ENCODE measurements at places on chromosomes 11 and 22. TPM values are rescaled to one million over a fixed set of nuclear protein-coding genes. Genes with fewer than 3 reads are reported as not detected.

EHF gene
- not detected for total RNA-seq

DKK3 gene
- total RNA-seq: 181 TPM

METTL15 gene
- total RNA-seq: 15.0 TPM

MAPK8IP2 gene
- 2.2 TPM for total RNA-seq

TPBGL gene
- 0.33 TPM for total RNA-seq

SCGB1C1 gene
- not detected for total RNA-seq

YIF1A gene
- 64.7 TPM for total RNA-seq

DNA sequence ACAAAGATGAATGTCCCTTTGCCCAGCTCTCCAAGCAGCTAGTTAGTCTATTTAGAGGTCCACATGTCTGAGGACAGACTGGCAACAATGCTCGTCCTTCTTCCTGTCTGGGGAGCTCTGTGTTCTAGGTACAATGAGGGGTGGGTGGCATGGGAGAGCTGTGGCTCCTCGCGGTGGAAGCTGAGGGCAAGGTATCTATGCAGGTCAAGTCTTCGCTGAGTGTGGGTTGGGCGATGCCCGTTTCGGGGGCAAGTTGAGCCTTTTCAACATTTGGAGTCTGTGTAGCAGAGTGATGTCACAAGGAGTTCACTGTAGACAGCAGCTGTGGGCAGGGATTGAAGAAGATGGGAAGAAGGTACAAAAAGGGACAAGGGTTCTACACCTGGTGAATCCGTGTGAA, 163.2 kb downstream of the FEZ1 start:
- H3K4me3 ChIP-seq: no peak overlapping the region
- no peaks in the 10 kb centered on the region for H3K36me3 ChIP-seq
- H3K27ac ChIP-seq: no peak overlapping the region
- peaks cover 3% of the 10 kb centered on the region for H3K4me1 ChIP-seq

DNA sequence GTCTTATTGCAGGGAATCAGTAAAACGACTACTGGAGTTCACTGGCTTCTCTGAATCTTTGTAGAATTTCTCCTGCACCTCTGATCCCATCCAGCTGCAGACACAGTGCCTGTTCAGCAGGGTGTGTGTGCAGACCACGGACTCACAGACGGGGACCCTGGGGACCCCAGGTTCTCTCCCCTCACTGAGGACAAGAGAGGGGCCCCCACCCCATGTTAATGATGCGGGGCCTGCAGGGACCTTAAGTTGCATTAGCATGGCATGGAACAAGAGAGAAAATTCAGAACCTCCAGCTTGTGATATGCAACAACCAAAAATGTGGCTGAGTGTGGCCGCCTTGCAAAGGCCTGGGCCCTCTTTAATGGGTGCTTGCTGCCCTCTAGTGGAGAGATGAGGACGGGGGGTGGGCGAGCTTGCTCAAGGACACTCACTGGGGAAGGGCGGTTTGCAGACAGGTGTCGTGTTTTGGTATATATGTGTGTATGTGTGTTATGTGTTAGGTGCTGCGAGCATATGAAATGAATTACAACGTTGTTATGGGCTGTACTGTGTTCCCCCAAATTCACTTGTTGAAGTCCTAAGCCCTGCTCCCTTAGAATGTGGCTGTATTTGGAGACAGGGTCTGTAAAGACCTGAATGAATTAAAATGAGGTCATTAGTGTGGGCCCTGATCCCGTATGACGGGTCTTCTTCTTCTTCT, 84.4 kb upstream of the SEPTIN5 start:
- no peaks in the 10 kb centered on the region for H3K36me3 ChIP-seq
- H3K4me3 ChIP-seq: no peak overlapping the region
- H3K4me1 ChIP-seq: no peaks in the 10 kb centered on the region
- no peaks in the 10 kb centered on the region for H3K27me3 ChIP-seq

DNA sequence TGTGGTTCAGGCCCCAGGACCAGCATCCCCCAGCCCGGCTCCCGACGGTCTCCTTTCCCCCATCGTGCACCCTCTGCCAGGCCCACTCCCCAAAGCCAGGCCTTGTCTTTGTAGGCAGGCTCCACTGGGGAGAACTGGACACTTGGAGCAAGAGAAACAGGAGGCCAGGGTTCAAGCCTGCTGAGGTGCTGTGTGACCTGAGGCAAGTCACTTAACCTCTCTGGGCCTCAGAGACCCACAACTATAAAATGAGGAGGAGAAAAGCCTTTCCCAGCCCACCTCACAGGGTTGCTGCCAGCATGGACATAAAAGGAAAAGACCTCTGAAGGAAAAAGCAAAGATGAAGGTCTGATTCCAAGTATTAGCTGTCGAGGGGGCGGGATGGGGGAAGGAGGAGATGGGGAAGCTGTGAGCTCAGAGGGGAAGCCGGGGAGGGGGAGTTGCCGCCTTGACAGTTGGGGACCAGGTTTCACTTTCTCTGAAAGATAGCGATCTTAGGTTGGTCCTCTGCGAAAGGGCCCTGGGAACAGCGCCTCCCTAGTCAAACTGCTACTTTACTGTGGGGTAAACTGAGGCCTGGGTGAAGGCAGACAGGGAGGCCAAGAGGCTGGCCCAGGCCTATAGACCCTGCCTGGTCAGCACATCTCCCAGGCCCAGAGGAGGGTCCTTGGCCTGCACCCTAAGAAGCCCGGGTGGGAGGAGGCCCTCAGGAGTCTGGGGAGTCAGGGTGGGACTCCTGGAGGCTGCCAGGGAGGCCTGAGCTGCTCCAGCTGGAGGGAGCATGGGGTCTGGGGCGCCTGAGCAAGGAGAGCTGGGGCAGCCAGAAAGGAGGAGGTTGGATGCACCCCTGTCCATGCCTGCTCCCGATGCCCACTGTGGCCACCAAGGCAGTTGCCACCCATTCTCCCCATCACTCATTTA, 991 bp upstream of the OSM start:
- no peaks in the 10 kb centered on the region for H3K27me3 ChIP-seq
- H3K4me1 ChIP-seq: no peaks in the 10 kb centered on the region
- H3K36me3 ChIP-seq: no peaks in the 10 kb centered on the region
- H3K4me3 ChIP-seq: no peak overlapping the region

DNA sequence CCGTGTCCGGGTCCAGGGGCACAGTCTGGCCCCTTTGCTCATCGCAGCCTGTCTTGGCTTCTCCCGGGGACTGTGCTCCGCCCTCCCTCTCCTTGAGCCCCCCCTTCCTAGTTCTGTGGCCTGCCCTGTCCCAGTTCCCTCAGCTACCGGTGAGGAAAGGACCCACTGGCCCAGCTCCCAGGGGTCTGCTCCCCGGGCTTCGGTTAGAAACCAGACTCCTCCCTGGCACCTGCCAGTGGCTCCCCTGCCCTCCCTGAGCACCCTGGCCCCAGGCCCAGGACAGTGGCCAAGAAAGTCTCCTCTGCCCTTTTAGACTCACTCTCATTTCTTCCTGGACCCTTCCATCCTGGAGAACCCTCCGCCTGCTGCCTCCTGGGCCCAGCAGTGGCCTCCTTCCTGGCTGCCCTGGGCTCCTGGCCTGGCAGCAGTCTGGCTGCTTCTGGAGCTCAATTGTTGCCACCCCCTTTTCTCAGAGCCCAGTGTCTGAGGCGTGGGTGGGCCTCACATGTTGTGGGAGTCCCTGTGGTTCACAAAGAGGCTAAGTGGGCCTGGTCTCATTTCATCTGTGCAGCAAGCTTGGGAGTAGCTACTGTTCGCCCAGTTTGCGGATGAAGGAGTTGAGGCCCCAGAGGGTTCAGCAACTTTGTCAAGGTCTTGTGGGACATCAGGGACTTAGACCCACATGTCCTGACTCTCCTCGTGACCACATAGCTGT, 12.6 kb downstream of the PRDM11 start:
- peaks cover 69% of the 10 kb centered on the region for H3K4me1 ChIP-seq
- no peak overlapping the region for H3K4me3 ChIP-seq
- H3K27ac ChIP-seq: peak overlapping the region; percentile 82
- DNase-seq: peak; percentile 69
- no peaks in the 10 kb centered on the region for H3K36me3 ChIP-seq

DNA sequence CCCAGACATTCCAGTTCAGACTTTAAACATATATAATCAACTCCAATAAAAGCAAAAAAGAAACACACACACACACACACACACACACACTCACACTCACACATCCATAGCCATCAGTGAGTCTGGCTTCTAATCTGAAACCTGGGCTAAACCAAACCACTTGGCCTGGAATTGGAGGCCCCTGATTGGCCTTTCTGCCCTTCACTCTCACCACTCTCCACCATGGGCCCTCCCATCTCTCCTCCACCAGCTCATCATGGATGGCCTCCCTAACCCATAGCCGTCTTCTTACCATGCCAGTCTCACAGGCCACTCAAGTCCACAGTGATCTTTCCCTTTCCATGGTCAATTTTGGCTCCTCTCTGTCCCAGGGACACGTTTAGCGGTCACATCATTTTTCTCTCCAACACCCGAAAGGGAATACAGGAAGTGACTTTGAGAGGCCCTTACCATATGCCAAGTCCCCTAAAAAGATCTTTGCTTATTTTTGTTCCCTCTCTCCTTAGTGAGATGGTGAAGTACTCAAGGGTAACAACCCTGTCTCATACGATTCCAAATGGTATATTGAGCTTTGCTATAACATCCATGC, 66.6 kb downstream of the ENDOD1 start:
- H3K36me3 ChIP-seq: no peaks in the 10 kb centered on the region
- H3K4me3 ChIP-seq: no peak overlapping the region
- no peaks in the 10 kb centered on the region for H3K27me3 ChIP-seq
- DNase-seq: no peak
- H3K4me1 ChIP-seq: peaks cover 25% of the 10 kb centered on the region
- peak overlapping the region; percentile 79 for H3K27ac ChIP-seq

GRCh38 chr11:134181707-134182106, 42.1 kb downstream of the NCAPD3 start:
- H3K27ac ChIP-seq: no peak overlapping the region
- no peaks in the 10 kb centered on the region for H3K4me1 ChIP-seq
- H3K27me3 ChIP-seq: no peaks in the 10 kb centered on the region
- no peak overlapping the region for H3K4me3 ChIP-seq
- no peak for DNase-seq

- no peaks in the 10 kb centered on the region for H3K27me3 ChIP-seq
- no peak overlapping the region for H3K27ac ChIP-seq
- H3K36me3 ChIP-seq: no peaks in the 10 kb centered on the region
- no peaks in the 10 kb centered on the region for H3K4me1 ChIP-seq
Measured at GRCh38 chr11:2157294-2158040, 3.5 kb downstream of the INS start.

DNA sequence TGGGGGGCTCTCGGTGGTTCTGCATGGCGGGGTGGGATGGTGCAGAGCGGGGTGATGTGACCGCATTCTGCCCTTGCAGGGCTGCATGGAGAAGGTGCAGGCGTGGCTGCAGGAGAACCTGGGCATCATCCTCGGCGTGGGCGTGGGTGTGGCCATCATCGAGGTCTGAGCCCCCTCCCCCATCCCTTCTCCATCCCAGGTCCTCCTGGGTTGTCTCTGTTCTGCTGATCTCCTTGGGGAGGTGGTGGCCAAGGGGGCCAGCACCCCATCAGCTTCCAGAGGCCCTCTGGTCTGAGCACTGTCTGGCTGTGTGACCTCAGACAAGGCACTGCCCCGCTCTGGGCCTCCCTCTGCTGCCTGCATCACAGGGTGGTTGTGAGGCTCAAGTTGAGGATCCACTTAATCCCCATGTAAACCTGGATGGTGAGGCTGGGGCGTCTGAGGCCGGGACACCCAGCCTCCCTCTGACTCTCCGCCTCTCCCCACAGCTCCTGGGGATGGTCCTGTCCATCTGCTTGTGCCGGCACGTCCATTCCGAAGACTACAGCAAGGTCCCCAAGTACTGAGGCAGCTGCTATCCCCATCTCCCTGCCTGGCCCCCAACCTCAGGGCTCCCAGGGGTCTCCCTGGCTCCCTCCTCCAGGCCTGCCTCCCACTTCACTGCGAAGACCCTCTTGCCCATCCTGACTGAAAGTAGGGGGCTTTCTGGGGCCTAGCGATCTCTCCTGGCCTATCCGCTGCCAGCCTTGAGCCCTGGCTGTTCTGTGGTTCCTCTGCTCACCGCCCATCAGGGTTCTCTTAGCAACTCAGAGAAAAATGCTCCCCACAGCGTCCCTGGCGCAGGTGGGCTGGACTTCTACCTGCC, 53.3 kb downstream of the CD82 start:
- peak; percentile 64 for DNase-seq
- no peak overlapping the region for H3K4me3 ChIP-seq
- H3K27ac ChIP-seq: no peak overlapping the region
- no peaks in the 10 kb centered on the region for H3K27me3 ChIP-seq
- H3K36me3 ChIP-seq: no peaks in the 10 kb centered on the region
- peaks cover 12% of the 10 kb centered on the region for H3K4me1 ChIP-seq

DNA sequence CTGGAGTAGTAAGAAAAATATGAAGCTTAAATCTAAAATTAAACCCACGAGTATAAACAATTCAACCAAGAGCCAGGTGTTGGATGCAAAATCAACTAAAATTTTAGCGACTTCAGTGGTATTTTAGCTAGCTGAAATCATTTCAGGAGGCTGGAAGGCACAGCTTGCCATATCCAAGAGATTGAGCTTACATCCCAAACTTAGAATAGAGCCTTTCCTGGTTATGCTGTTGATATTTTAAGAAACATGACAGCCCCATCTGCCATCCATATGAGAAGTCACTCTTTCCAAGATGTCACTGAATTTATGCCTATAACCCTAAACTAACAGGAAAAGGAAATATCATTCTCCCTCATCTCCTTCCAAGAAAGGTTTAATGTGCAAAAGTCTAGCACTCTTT, 334.0 kb downstream of the KCNA4 start:
- no peak overlapping the region for H3K27ac ChIP-seq
- no peak overlapping the region for H3K4me3 ChIP-seq
- no peak for DNase-seq
- H3K36me3 ChIP-seq: no peaks in the 10 kb centered on the region
- H3K4me1 ChIP-seq: no peaks in the 10 kb centered on the region

- no peaks in the 10 kb centered on the region for H3K4me1 ChIP-seq
- H3K4me3 ChIP-seq: no peak overlapping the region
- no peak for DNase-seq
- no peak overlapping the region for H3K27ac ChIP-seq
- no peaks in the 10 kb centered on the region for H3K36me3 ChIP-seq
- no peaks in the 10 kb centered on the region for H3K27me3 ChIP-seq
Measured at GRCh38 chr11:81394311-81394710, 1339.4 kb downstream of the FAM181B start.

- DNase-seq: no peak
- no peak overlapping the region for H3K4me3 ChIP-seq
- no peaks in the 10 kb centered on the region for H3K36me3 ChIP-seq
- peak overlapping the region; percentile 62 for H3K27ac ChIP-seq
- no peaks in the 10 kb centered on the region for H3K27me3 ChIP-seq
- H3K4me1 ChIP-seq: peaks cover 32% of the 10 kb centered on the region
Measured at GRCh38 chr11:47051217-47051616, 114.7 kb downstream of the CSTPP1 start.

DNA sequence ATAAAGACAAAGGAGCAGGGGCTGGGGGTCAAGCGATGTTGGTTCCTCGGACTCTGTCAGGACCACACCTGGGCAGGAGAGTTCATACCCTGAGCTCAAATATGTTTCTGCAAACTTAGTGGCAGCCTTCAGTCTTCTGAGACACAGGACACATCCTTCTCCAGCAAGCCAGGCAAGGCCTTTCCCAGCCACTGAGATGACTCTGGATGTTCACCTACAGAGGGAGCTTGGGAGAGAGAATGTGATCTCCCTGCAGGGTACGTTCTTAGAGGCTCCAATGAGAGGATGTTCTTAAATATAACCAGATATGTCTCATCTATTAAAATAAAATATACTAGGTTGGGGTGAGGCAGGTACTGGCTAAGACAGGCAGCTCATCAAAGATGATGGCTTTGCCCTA, 461.5 kb downstream of the OPCML start:
- H3K27ac ChIP-seq: no peak overlapping the region
- DNase-seq: no peak
- no peaks in the 10 kb centered on the region for H3K4me1 ChIP-seq
- H3K27me3 ChIP-seq: peaks cover 26% of the 10 kb centered on the region

GRCh38 chr22:29093501-29094300, 20.9 kb downstream of the KREMEN1 start:
- DNase-seq: no peak
- peaks cover 5% of the 10 kb centered on the region for H3K36me3 ChIP-seq
- H3K4me3 ChIP-seq: no peak overlapping the region
- no peaks in the 10 kb centered on the region for H3K4me1 ChIP-seq
- H3K27ac ChIP-seq: peak overlapping the region; percentile 38
- H3K27me3 ChIP-seq: no peaks in the 10 kb centered on the region

Measured in sigmoid colon (tissue), 7 donors.